ENCODE measurements at places on chromosomes 13 and 19.

DNA sequence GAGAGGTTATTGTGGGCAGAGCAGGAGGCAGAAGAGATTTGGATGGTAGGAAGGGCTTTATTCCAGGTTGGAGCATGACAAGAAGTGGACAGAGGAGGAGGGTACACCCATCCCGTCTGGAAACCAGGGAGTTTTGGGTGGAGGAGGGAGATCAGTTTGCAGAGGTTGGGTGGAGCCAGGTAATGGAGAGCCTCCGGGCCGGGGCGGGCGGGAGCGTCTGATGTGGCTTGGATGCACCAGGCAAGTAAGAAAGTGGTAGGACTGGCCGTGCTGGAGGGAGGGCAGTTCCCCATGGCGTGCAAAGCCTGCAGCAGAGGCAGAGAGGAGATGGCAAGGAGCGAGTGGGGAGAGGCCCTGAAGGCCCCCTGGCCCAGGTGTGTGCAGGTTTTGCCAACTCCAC is 10.9 kb downstream of the IGFLR1 start:
- no peak for DNase-seq

- DNase-seq, result peak; percentile 85
Measured at GRCh38 chr19:3548606-3549005, 8.8 kb downstream of the MFSD12 start.

GRCh38 chr19:6233056-6233826 is 46.5 kb downstream of the MLLT1 start:
- DNase-seq, result no peak

DNA sequence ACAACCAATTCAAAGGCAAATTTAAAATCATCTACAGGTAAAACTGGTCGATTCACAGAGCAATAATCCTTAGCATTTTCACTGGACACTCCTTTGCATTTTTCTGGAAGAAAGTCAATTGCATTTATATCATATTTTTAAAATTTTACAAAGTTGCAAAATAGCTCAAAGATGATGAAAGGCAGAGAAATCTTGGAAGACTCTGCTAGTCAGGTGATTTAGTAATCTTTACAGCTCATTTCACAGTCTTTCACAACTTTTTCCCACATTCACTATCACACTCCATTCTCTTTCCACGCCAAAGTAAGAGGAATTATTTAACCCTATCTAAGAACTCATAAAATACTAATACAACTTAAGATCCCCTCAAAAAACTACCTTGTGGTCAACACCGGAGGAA is 1063.8 kb downstream of the EFNB2 start:
- DNase-seq, result no peak

GRCh38 chr13:113413898-113414282 is 39.4 kb downstream of the ADPRHL1 start:
- peak; percentile 30 for DNase-seq

DNA sequence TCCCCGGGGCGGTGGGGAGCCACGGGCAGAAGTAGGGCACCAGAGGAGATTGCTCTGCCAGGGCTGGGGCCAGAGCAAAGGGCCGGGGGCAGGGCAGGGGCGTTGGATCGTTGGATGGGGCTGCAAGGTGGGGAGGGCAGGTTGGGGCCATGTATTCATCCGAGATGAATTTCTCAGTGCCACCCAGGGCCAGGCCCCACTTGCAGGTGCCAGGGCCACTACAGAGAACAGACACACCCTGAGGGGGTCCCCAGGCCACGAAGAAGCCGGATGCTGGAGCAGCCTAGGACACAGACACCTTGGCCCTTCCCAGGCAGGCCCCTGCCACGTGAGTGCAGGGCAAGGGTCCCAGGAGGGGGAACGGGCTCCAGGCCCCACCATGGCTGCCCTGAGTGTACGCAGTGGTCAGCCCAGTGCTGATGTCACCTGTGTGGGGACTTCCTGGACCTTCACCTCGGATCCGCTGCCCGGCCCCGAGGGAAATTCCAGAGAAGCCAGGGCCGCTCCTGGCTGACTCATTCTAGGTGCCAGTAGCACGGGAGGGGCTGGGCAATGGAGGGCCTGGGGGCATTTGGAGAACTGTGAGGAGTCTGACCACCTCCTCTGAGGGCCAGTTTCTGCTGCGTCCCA is 9.6 kb upstream of the SBNO2 start:
- DNase-seq, result peak; percentile 33

GRCh38 chr13:24671386-24672113 is 8.7 kb upstream of the ATP12A start:
- peak; percentile 58 for DNase-seq

- DNase-seq, result no peak
Measured at GRCh38 chr19:38554676-38555141, 63.0 kb downstream of the MAP4K1 start.

GRCh38 chr13:42153199-42154113 is 105.0 kb downstream of the DGKH start:
- DNase-seq, result peak; percentile 59

DNA sequence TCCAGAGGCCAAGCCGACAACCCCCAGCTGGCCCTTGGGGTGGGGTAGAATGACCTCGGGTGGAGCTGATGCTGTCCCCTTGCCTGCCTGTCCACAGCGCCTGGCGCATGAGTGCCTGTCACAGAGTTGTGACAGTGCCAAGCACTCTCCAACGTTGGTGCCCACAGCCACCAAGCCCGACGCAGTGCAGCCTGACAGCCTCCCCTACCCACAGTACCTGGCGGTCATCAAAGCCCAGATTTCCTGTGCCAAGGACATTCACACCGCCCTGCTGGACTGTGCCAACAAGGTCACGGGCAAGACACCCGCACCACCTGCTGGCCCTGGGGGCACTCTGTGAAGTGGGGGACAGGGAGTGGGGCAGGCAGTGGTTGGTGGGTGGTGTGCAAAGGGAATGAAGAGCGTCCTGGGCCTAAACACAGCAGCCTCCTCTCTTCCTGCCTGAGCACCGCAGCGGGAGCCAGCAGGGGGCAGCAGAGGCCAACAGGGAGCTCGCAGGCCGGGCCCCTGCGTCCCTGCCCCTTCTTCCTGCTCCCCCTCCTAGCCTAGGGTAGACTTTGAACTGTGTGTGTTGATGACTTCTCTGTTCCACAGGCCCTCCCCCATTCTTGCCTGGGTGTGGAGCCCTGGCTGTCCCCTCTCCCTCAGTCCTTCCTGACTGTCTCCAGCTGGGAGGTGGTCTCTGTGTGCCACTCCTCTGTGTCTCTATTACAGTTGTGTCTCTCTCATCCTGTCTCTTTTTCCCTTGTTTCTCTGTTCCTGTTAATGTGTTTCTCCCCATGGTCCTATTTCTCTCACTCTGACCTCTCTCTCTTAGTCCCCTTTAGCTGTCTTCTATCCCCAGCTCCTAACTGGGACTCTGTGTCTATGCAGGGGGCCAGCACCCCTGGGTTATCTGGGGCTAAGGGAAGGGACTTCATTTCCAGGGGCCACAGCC is 6.5 kb downstream of the MED29 start:
- peak; percentile 97 for DNase-seq

- DNase-seq, result peak; percentile 90
Measured at GRCh38 chr19:16342002-16342715, 17.5 kb downstream of the KLF2 start.

- DNase-seq, result no peak
Measured at GRCh38 chr13:34933786-34934185, 8.3 kb upstream of the NBEA start.

DNA sequence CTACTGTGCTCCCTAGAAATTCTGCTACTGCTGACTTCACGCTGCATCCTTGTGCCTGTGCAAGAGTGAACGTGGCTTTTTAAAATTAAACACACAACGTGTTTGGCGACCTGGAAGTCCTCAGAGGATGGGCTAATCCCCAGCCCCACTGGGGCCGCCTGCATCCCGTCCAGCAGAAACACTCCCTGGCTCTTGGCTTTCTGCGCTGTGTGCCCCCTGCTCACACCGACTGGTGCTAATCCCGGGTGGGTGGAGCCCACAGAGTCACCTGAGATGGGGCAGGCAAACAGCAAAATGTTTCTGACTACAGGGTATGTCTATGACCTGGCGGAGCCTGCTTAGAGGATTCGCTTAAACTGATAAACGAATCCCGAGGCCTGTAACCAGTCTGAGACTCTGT is 15.1 kb downstream of the CAPS start:
- no peak for DNase-seq

GRCh38 chr19:12574036-12574435 is 22.8 kb upstream of the ZNF564 start:
- no peak for DNase-seq

DNA sequence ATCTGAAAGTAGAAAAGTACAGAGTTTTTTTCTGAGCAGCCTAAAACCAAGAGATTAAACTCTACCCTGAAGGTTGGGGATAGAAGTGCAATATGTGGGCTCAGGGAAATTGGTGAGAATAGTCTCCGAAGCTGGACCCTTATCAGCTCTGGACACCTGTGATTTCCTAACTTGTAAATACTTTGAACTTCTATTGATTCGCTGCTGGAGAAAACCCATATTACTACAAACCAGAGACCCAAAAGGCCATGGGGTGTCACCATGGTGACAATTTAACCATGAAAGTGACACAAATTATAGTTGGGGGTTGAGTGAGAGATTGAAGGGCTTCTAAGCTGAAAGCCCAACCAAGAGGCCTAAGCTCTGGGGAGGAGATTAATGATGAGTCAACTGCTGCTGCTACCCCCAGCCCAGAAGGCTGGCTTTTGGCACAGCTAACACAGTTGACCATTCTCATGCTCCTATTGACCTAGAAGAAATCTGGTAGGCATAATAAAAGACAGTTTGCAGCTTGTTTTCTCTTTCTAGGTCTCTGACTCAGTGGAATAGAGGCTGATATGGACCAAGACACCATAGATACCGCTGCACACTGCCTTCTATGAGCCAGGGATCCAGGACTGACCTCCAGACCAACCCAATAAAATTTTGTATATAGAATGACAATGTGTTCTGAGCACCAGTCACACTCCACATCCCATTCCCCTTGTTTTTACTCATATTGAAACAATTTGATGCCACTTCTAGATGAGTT is 131.9 kb upstream of the FNDC3A start:
- DNase-seq, result no peak

GRCh38 chr19:18109341-18109732 is 11.8 kb downstream of the MAST3 start:
- no peak for DNase-seq

GRCh38 chr19:19544954-19545591 is 7.0 kb downstream of the CILP2 start:
- no peak for DNase-seq

DNA sequence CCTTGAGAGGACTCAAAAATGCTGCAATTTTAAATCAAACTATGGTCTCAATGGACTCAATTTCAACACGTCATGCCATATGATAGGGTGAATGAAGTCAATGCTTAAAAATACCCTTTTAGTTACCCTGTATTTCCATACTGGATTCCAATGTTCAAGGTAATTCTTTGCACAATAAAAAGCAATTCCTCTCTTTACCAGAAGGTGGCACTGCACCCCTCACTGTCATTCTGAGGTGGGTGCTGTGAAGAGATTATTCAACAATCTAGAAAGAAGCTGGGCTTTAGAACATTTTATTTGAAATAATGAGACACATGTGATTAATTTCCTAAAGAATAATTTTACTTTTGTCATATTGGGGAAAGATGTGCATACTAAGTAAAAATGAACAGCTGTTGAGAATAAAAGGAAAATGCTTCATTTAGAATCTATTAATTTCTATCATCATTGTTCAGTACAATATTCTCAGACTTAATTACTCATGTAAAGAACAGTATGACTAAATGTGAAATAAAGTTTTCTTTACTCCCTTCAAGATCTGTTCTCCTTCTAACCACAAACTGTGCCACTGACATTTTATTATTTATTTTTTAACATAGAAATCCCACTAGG is 789.1 kb downstream of the GPC5 start:
- DNase-seq, result peak; percentile 59

DNA sequence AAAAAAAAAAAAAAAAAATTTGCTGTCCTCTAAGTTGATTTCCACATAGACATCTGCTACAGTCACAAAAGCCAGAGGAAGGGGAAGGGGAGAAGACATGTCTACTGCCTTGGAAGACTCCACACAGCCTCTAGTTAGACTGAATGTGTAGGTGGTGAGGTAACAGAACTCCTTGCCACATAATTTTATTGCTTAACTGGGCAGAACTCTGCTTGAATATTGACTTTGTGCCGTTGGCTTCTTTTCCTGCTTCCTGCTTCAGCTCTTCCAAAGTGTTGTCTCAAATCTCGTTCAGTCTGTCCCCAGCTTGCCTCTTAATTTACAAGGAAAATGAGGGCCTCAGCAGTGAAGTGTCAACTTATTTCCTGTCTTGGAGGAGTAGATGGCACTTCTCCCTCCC is 37.1 kb downstream of the ESD start:
- DNase-seq, result peak; percentile 46

GRCh38 chr19:6484831-6485230 is 3.2 kb upstream of the DENND1C start:
- DNase-seq, result no peak

DNA sequence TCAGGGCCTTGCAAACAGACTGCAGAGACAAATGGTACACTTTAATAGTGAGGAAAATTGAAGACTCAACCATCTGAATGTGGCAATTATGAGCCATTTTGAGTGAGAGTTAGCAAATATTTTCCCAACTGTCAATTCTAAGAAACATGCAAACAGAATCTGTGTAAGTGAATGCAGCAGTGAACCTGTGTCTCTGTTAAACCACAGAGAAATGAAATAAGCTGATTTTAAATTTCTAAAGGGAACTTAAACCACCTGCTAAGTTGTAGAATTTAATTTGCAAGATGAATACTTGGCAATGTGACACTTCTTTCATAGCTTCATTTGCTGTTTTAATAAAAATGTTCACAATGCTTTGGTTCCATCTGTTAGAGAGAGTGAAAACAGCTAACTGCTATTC is 42.0 kb upstream of the TDRD3 start:
- DNase-seq, result no peak

DNA sequence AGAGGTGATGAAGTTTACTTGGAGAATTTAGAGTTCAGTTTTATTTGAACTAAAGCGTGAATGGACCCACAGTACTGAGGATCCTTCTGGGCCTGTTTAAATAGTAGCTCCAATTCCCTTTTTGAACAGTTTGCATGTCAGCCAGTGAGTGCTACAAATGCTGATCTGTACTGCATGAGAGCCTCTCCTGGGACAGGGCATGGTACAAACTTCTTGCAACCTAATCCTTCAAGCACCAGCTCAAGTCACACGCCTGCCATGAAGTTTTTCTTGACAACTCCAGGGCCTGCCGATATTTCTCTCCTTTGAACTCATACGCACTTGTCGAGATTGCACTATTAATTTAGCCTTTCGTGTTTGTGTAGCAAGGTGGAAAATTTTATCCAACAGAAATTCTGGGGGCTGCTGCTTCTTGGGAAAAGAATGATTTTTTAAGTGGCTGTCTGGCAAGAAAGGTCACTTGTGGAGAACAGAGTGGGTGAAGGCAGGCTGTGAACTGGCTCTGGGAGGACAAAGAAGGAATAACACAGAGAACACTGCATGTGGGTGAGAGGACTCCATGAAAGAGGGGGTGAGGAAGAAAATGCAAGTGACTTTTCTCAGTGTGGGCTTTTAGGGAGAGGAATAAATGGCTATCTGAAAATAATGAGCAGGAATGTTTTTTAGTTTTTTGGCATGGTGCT is 192.5 kb downstream of the NDFIP2 start:
- DNase-seq, result no peak

- DNase-seq, result no peak
Measured at GRCh38 chr19:6417713-6418561, 6.7 kb downstream of the KHSRP start.

GRCh38 chr19:46911456-46911855 is 50.7 kb downstream of the ARHGAP35 start:
- no peak for DNase-seq
